GM12865 (cell line): ENCODE measurements at places on chromosomes 12 and 14.

DNA sequence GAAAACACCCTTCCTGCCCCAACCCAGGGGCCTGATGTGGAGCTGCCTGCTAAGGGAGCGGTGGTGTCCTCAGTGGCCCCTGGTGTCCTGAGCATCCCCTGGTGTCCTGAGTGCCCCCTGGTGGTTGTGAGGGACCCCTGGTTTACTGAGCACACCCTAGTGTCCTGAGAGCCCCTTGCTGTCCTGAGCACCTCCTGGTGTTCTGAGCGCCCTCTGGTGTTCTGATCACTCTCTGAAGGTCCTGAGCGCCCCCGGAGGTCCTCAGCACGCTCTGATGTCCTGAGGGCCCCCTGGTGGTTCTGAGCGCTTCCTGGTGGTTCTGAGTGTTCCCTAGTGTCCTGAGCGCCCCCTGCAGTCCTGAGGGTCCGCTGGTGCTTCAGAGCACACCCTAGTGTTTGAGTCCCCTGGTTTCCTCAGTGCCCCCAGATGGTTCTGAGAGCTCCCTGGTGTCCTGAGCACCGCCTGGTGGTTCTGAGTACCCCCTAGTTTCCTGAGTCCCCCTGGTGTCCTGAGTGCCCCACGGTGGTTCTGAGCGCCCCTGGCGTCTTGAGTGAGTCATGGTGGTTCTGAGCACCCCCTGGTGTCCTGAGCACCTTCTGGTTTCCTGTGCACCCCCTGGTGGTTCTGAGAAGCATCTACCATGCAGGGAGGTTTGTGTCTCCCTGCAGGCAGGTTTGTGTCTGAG, 1004.2 kb downstream of the TMEM121 start:
- DNase-seq: peak; percentile 85

DNA sequence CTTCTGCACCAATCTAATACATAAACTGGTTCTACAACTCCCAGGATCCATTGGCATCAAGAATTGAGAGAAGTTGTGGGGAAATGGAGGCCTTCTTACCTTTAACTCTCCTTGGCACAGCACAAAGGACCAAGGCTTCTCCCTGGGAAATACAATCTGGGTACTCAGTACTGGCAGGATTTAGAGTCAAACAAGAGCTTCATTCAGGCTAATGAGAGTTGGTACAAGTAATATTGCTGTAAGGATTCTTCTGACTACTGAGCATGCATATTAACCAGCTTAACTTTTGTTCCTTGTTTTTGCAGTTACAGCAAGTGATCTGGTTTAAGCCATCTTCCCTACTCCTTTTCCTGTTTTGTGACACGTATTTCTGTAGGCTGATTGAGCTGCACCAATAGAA, 76.2 kb upstream of the FERMT2 start:
- DNase-seq: no peak

- peak; percentile 49 for DNase-seq
These were observed 42.0 kb downstream of the GPHB5 start for GRCh38 chr14:63276492-63277342.

DNA sequence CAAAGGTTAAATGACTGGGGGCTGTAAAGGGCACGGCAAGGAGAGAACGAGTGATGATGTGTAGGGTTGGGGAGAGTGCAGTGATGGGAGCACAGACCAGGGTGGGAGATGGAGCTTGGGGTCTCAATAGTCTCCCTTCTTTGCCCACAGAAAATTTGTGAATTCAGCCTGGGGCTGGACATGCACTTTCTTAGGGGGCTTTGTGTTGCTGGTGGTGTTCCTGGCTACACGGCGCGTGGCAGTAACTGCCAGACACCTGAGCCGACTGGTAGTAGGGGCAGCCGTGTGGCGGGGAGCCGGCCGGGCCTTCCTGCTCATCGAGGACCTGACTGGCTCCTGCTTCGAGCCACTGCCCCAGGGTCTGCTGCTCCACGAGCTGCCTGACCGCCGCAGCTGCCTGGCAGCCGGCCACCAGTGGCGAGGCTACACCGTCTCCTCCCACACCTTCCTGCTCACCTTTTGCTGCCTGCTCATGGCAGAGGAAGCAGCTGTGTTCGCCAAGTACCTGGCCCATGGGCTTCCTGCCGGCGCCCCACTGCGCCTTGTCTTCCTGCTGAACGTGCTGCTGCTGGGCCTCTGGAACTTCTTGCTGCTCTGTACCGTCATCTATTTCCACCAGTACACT, 1.7 kb downstream of the FITM1 start:
- DNase-seq: no peak

GRCh38 chr14:93709249-93709648, 79.0 kb downstream of the PRIMA1 start:
- DNase-seq: no peak

- DNase-seq: peak; percentile 53
These were observed 289.9 kb upstream of the KITLG start for GRCh38 chr12:88870000-88870737.

- no peak for DNase-seq
These were observed 208.6 kb downstream of the CALM1 start for GRCh38 chr14:90605430-90605829.

GRCh38 chr12:74408601-74409166, 129.0 kb upstream of the ATXN7L3B start:
- DNase-seq: no peak

GRCh38 chr12:26122681-26123481, 2.0 kb downstream of the BHLHE41 start:
- peak; percentile 39 for DNase-seq

DNA sequence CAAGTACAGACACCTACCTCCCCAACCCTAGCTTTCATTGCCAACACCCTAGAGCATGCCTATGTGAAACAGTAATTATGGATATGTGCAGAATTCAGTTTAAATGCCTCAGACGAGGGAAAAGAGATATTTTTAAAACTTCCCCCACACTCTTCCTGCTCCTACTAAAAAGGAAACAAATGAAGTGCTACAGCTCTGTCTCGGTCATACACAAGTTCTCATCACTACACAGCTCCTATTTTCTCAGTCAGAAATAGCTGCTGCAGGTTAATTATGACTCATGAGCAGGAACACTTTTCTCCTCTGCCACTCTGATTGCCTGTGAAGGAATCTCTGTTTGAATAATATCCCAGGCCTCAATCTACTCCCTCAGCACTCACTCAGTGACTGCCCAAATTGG, 703.6 kb upstream of the FLRT2 start:
- DNase-seq: no peak

DNA sequence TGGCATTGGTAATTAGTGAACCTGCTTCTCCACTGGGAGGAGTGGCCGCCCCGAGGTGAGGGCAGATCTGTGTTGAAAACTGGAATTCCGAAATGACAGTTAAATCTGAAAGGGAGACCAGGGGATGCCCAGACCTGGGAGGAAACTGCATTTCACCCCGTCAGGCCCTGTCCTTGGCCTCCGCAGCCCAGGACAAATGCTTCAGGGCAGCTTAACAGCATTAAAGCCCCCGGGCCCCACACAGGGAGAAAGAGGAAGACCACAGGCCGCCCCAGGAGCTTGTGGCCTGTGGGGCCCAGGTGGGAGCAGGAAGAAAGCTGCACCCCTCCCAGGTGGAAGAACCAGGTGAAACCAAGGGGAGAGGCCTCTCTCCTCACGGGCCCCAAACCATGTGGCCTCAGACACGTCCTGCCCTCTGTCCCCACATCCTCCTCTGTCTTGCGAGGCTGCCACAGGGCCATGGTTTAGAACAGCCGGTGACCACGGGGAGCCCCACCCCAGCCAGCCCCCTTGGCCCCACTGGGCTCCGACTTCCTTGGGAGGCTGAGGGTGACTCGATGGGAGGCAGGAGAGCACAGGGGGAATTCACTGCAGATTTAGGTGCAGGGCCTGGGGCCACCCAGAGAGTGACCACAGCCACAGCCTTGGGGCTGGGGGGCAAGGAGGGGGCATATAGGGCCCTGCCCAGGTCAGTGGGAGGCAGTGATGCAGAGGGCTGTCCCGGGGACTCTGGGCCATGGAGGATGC, 265.4 kb downstream of the ADGRD1 start:
- DNase-seq: peak; percentile 49

GRCh38 chr14:73293782-73294781, 56.8 kb downstream of the PAPLN start:
- no peak for DNase-seq

GRCh38 chr12:75728826-75729225, 217.4 kb upstream of the KRR1 start:
- no peak for DNase-seq

GRCh38 chr12:95522692-95523091, 28.6 kb downstream of the USP44 start:
- DNase-seq: no peak

DNA sequence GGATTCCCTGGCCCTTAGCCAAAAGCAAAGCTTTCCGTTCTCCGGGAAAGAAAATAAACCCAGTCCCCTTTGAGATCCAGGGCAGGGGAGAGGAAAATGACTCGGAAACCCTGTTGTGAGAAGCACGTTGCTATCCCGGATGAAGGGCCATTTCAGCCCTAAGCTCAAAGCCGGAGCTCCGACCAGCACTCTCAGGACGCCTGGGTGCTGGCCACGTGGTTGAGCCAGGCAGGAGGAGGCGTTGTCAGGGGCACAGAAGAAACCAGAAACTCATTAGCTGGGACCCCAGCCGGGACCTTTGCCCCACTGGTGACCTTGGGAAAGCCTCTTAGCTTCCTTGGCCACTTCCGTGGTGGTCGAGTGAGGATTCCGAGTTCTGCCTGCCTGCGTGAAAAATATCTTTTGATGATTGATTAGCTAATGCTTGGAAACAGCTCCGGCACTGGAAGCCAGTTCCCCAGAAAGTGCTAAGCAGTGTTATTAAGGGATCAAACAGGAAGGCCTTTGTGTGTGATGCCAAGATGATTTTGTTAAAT, 57.6 kb upstream of the FZD10 start:
- no peak for DNase-seq

DNA sequence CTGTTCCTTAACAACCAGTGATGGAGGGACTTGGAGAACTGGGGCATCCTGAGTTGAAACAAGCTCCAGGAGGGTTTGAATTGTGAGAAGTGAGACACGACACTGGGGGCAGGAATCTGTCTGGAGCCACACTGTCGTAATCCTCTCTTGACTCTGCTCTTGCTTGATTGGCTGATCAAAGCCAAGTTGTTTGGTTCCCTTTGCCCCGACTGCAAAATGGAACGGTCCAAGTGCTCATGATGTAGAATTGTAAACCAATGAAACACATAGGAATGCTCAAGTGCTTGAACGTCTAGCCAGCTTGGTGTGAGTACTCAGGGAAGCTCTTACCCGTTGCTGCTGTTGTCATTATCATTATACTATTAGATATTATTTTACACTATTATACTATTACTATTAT, 98.1 kb downstream of the TMEM132C start:
- no peak for DNase-seq

DNA sequence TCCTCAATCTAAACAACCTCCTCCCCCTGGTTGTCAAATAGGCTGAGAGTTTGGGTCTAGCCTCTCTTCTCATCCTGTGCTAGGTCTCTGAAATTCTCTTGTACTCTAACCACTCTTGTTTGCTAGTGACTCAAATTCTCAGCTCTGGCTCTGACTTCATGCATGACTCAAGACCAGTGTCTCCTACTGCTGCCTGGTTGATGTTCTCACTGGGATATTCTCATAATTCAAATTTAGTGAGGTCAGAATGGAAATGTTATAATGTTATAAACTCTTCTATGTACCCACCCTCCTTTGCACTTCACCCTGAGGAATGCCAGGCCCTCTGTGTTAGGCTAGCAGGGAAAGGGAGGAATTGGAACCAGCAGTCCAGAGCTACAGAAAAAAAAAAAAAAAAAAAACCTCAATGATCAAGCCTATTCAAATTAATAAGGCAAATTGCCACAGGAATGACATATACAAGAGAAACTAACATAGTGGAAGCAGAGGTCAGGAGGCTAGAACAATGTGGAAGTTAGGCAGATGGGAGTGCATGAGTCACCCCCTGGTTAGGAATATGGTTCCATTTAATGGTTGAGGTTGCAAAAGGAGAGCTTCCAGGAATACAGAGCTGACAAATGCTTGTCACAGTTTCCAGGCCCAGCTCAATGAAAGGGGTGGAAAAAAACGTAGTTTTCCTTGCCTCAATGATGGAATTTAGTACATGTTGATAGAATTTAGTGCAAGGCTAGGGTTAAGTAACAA, 459.5 kb downstream of the RMST start:
- DNase-seq: no peak

DNA sequence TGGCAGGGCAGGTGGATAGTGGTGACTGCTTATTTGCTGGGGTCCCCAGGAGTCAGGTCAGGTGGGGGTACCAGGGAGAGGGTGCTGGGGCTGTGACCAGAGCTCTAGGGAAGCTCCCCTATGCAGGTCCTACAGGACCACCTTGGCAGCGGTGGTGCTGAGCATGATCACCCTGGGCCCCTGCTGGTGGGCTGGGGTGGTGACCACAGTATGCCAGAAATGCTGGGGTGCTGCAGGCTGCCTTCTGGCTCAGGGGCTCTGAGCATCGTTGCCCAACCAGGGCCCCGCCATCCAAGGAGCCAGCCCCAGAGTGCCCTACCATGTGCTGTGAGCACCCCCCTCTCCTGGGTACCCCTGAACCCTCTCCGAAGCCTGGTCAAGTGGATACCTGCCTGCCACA, 17.5 kb upstream of the NUDT14 start:
- no peak for DNase-seq

DNA sequence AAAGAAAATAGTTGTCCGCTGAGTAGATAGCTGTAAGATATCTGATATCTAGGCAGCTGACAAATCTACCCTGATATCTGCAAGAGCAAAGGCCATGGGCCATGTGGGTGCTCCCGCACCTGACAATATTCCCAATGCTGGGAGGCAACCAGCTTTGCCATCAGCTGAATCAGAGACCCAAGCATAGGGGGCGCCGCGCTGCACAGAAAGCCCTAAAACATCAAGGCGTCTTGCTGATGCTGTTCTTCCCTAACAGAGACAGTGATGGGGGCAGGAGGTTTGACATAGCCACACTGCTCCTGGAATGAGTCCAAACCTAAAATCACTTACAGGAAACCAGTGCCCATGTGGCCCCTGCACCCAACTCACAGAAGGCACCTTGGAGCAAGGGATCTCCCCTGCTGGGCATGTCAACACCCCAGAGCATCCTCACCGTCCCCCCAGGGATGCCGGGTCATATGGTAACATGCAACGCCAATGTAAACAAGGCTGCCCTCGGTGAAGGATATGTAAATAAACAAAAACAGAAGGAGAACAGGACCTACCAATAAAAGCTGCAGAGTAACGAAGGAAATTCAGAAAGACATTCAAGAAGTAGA, 199.5 kb downstream of the TMEM132D start:
- no peak for DNase-seq

- no peak for DNase-seq
These were observed 183.1 kb upstream of the FBXO33 start for GRCh38 chr14:39615352-39615751.

- DNase-seq: no peak
These were observed 65.8 kb upstream of the COCH start for GRCh38 chr14:30808576-30808975.

- DNase-seq: no peak
These were observed 98.1 kb upstream of the FGD4 start for GRCh38 chr12:32301216-32301615.

GRCh38 chr12:39490500-39491282, 47.8 kb upstream of the KIF21A start:
- no peak for DNase-seq

- DNase-seq: no peak
These were observed 52.7 kb upstream of the NR2C1 start for GRCh38 chr12:95126076-95126475.
